Amniotic stem cell (primary cell): ENCODE measurements at places on chromosomes 1 and 21.

GRCh38 chr1:102834688-102835320, 273.5 kb downstream of the COL11A1 start:
- DNase-seq = no peak

DNA sequence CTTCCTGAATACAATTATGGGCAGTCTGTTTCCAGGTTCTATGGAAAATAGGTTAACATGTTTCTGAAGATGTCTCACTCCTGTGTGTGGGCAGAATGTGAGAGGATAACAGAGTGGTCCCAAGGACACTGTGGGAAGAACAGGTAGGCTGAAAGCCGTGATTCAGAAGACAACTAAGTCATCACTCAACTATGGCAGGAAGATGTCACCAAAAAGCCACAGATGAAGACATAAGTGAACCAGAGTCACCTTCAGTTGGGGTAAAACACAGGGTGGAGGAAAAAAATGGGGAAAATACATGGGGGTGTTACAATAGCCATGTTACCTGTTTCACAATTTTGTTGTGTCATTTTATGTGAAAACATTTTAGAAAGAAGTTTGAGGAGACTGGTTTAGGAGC, 75.1 kb downstream of the UCHL5 start:
- DNase-seq = no peak

- DNase-seq = no peak
Observed at GRCh38 chr1:30966690-30967369, 58.3 kb upstream of the SDC3 start.

DNA sequence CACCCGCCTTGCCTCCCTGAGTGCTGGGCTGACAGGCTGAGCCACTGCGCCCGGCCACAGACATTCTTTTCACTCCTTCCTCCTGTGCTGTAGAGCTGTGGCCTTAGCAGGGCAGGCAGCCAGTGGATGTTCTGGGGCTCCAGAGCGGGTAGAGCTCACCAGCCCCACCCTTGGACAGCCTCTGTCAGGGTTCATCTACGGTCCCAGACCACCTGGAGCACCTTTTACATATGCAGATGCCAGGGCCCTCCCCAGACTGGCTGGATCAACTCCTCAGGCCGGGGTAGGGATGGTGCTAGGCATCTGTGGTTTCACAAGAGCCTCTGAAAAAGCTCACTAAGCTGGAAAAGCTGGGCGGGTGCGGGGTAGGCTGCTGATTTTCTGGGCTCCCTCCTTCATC, 4.6 kb downstream of the ATP13A2 start:
- DNase-seq = no peak

- no peak for DNase-seq
Observed at GRCh38 chr1:115329965-115330364, 8.1 kb downstream of the NGF start.

GRCh38 chr1:204894606-204895005, 23.9 kb downstream of the NFASC start:
- no peak for DNase-seq

DNA sequence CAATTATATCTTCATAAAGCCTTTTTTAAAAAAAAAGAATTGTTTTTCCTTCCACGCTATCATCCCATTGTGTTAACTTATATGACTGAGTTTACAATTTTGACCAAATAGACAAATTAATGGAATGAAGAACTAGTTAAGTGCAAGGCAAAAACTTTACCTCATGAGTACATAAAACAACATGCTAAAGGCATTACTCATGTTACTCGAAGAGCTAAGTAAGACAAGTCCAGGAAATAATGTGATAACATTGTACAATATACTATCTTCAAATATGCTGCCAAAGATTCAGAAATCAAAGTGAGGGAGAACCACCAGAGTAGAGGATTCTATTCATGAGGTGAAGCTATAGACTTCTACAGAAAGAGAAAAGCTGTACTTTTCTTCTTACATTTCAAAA, 24.2 kb upstream of the DYNLT5 start:
- no peak for DNase-seq

GRCh38 chr1:234111458-234112142, 207.1 kb downstream of the SLC35F3 start:
- DNase-seq = no peak

- no peak for DNase-seq
Observed at GRCh38 chr1:51491166-51491981, 27.7 kb downstream of the EPS15 start.

- DNase-seq = no peak
Observed at GRCh38 chr1:180966744-180967536, 54.2 kb downstream of the KIAA1614 start.

DNA sequence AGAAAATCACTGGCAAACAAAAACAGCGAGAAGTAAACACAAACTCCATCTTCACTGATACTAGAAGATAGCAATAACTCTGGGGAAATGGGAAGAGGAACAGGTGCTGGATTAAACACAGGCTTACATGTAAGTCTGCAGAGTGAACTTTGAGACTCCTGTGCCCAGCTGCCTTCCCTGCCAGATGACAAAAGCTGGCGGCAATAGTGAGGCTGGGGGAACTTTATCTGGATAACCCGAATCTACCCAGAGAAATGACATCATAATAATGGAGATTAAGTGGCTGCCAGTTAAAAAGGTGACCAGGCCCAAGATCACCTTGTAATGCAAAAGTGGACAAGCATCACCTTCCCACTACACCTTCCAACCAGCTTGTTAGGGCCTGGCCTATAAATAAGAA, 184.5 kb downstream of the CHRM3 start:
- no peak for DNase-seq

- no peak for DNase-seq
Observed at GRCh38 chr1:87305762-87306161, 22.9 kb upstream of the LMO4 start.
